CD4-positive, alpha-beta memory T cell (primary cell): ENCODE measurements at places on chromosomes 11 and 22. TPM values are rescaled to one million over a fixed set of nuclear protein-coding genes. Genes with fewer than 3 reads are reported as not detected.

The AHNAK gene
- 559 TPM for total RNA-seq

- H3K27ac ChIP-seq = no peak overlapping the region
- no peaks in the 10 kb centered on the region for H3K4me1 ChIP-seq
- H3K27me3 ChIP-seq = no peaks in the 10 kb centered on the region
- no peaks in the 10 kb centered on the region for H3K36me3 ChIP-seq
- no peak for DNase-seq
- no peak overlapping the region for H3K4me3 ChIP-seq
These were observed 18.4 kb upstream of the TAB1 start for GRCh38 chr22:39381009-39381755.

DNA sequence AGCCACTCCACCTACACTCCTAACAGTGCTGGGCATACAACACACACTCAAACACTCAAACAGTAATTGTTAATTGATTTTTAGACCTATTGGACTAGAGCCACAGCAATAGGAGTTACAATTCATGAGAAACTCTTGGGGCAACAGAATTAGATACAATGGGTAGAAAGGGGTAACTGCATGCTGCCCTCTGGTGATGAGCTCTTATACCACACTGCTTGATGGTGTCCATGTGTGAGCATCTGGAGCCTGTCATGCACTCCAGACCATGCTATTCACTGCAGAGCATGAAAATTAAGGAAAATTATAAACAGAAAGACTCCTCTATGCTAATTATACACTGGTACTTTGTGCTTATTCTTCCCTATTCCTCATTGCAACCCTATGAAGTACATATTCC lies 975.5 kb upstream of the CCDC90B start:
- no peak overlapping the region for H3K4me3 ChIP-seq
- H3K27me3 ChIP-seq = no peaks in the 10 kb centered on the region
- no peak for DNase-seq
- no peak overlapping the region for H3K27ac ChIP-seq
- no peaks in the 10 kb centered on the region for H3K36me3 ChIP-seq
- no peaks in the 10 kb centered on the region for H3K4me1 ChIP-seq

- H3K27me3 ChIP-seq = no peaks in the 10 kb centered on the region
- peaks cover 12% of the 10 kb centered on the region for H3K36me3 ChIP-seq
- no peaks in the 10 kb centered on the region for H3K4me1 ChIP-seq
- no peak overlapping the region for H3K27ac ChIP-seq
These were observed 144.0 kb downstream of the TBC1D22A start for GRCh38 chr22:46906326-46907045.

- no peak for DNase-seq
- no peaks in the 10 kb centered on the region for H3K4me1 ChIP-seq
- no peak overlapping the region for H3K27ac ChIP-seq
- no peaks in the 10 kb centered on the region for H3K36me3 ChIP-seq
- no peak overlapping the region for H3K4me3 ChIP-seq
These were observed 25.7 kb downstream of the CASP5 start for GRCh38 chr11:104997288-104997687.
